ENCODE measurements at places on chromosomes 12 and 14.

DNA sequence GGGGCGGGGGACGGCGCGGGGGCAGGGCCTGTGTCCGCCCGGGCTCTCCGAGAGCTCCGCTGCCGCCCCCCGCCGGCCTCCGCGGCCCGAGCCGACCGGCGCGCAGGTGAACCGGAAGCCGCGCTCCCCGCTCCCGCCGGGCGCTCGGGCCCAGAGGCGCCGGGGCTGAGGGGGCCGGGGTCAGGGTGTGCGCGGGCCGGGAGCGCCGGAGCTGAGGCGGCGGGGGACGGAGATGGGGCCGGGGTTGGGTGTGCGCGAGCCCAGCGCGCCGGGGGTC lies 431 bp downstream of the HIP1R start:
- DNase-seq = no peak

- no peak for DNase-seq
These were observed 42.2 kb upstream of the GCH1 start for GRCh38 chr14:54944737-54945391.

GRCh38 chr12:23722655-23723054 lies 226.8 kb downstream of the SOX5 start:
- no peak for DNase-seq

DNA sequence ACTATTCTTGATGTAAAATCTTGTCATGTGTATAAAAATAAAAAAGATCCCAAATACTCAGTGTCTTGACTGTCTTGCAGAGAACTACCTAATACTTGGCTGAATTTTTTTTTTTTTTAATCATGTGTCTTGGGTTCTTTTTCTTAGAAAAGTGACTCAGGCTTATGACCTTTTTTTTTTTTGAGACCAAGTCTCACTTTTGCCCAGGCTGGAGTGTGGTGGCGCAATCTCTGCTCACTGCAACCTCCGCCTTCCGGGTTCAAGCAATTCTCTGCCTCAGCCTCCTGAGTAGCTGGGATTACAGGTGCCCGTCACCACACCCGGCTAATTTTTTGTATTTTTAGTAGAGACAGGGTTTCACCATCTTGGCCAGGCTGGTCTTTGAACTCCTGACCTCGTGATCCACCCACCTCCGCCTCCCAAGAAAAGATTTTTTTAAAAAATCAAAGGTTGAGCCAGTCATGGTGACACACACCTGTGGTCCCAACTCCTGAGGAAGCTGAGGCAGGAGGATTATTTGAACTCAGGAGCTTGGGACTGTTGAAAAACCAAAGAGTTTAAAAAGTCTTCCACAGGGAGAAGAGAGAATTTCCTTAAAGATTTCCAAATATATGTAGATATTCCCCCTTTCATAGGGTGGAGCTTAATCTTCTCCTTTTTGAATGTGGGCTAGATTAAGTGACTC lies 17.7 kb upstream of the TDG start:
- DNase-seq = no peak

- DNase-seq = no peak
These were observed 590.5 kb upstream of the ATP2B1 start for GRCh38 chr12:90299121-90299520.

GRCh38 chr12:11884116-11884515 lies 186.6 kb upstream of the BCL2L14 start:
- DNase-seq = no peak

DNA sequence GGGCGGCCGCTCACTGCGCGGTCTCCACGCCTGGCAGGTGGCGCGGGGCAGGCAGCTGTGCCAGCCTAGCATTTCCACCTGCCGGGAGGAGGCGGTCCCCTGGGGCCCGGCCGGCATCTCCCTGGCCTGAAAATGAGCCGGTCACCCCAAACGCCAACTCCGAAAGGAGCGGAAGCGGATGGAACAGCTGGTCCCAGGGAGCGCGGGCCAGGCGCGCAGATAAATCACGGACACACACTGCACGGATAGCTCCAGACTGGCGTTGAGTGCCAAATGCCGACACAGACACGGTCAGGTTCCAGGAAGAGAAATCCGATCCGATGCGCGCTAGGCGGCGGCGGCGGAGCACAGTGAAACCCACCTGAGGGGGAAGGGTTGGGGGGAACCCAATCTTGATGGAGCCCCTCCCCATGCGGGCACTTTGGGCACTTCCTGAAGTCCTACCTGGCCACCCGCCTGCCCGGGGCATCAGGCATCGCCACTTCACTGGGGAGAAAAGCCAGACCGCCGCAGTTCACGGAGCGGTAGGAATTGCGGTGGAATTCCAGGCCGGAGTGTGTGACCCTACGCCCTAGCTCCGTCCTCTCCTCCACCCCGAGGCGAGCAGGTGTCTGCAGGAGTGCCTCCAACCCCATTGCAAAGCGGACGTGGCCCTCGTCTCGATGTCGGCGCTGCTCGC lies 624 bp upstream of the PLEKHD1 start:
- DNase-seq = no peak

GRCh38 chr14:58739674-58740073 lies 101.9 kb downstream of the DACT1 start:
- no peak for DNase-seq

- DNase-seq = no peak
These were observed 68.6 kb downstream of the EEA1 start for GRCh38 chr12:92860521-92860920.

DNA sequence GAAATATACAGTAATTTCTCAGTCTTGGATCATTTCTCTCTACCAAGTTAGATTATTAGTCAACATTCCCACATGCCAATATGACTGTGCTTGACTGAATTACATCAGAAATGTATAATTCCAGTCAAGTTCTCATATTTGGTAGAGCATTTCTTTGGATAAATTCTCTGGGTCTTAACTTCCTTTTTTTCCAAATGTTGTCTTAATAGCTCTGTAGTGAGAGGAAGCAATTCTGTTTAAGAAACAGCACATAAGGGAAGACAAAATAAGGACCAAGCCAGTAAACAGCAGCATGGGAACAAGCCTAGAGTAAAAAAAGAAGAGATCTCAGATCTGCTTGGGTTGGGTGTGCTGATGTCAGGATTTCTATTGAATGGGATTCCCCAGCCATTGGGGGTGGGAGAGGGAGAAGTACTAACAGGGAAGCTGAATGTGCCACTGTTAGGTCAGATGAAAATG lies 14.2 kb upstream of the DYRK2 start:
- DNase-seq = no peak

Data from activated CD4-positive, alpha-beta T cell treated with anti-CD3 and anti-CD28 coated beads for 1 hour (primary cell).